ENCODE measurements at places on chromosomes 4 and X.
A peak's percentile ranks its signal among the peaks of the same experiment; 100 is the strongest.

GRCh38 chr4:1469607-1470392 lies 63.6 kb upstream of the NKX1-1 start:
- peak; percentile 3 for DNase-seq

DNA sequence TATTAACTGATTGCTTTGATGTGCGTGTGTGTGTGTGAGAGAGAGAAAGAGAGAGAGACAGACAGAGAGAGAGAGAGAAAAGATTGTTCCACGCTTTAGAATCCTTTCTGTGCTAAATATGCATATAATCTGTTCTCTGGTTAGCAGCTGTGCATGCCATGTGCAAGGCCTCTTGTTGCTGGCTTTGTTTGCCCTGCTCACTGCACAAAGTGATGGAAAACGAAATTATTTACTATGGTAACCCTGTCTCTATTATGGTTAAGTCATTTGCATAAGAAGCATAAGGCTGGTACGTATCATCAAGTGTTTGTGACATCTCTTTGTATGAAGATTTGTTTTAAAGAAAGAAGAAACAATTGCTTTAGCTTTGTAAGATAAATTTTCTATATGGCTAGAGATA lies 190.2 kb upstream of the POF1B start:
- DNase-seq = no peak

- no peak for DNase-seq
Measured at GRCh38 chr4:120105472-120105871, 38.8 kb upstream of the MAD2L1 start.

GRCh38 chr4:69754926-69755580 lies 5.4 kb downstream of the SULT1B1 start:
- DNase-seq = no peak

GRCh38 chr4:38565271-38566199 lies 98.5 kb upstream of the KLF3 start:
- no peak for DNase-seq

GRCh38 chr4:82043809-82044137 lies 330.0 kb downstream of the HNRNPD start:
- no peak for DNase-seq

DNA sequence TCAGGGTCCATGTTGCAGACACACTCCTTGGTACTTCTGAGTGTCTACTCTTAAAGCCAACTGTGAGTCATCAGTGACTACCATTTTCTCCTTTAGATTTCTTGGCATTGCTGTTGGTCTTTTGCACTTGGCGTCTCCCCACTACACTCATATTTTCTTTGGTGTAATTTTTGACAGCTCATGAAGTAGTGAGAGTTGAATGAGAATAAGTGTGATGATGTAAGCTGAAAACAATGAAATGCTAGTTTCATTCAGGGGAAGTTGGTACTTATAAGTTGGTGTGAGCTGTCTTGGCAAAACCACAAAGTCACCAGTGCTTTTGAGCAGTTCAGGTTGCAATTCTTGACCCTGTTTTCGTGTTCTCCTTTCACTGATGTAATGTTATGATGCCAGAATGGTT lies 142.9 kb upstream of the ARX start:
- DNase-seq = no peak

GRCh38 chrX:17732138-17732783 lies 5.0 kb upstream of the SCML1 start:
- DNase-seq = no peak

GRCh38 chrX:122119361-122119760 lies 1064.7 kb upstream of the GRIA3 start:
- no peak for DNase-seq

GRCh38 chr4:88630756-88631155 lies 38.5 kb downstream of the HERC3 start:
- DNase-seq = no peak

DNA sequence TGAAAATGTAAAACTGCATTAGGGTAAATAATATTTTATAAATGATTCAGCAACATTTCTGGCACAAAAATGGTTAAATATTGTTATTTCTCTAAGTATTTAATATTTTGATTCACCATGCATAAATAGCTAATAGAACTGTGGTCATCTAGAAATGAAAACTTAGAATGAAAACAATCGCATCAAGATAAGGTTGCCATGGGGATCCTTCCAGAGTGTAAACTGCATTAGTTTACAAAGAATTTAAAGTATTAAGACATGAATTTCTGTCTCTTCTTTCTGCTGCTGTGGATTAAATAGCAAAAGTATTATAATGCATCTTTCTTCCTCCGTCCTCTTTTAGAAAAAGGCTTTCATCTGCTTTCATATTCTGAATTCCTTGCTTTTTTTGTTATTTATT lies 1064.6 kb upstream of the SLIT2 start:
- DNase-seq = no peak

DNA sequence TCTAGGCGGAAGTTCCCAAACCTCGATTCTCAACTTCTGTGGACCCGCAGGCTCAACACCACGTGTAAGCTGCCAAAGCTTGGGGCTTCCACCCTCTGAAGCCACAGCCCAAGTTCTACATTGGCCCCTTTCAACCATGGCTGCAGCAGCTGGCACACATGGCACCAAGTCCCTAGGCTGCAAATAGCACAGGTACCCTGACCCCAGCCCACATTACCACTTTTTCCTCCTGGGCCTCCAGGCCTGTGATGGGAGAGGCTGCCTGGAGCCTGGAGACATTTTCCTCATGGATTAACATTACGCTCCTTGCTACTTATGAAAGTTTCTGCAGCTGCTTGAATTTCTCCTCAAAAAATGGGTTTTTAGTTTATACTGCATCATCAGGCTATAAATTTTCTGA lies 479.5 kb downstream of the PCDH7 start:
- no peak for DNase-seq

GRCh38 chrX:108070891-108071290 lies 20.5 kb downstream of the PSMD10 start:
- no peak for DNase-seq

GRCh38 chr4:102551958-102552565 lies 50.9 kb downstream of the NFKB1 start:
- no peak for DNase-seq

GRCh38 chr4:94530073-94530472 lies 78.3 kb downstream of the PDLIM5 start:
- no peak for DNase-seq

DNA sequence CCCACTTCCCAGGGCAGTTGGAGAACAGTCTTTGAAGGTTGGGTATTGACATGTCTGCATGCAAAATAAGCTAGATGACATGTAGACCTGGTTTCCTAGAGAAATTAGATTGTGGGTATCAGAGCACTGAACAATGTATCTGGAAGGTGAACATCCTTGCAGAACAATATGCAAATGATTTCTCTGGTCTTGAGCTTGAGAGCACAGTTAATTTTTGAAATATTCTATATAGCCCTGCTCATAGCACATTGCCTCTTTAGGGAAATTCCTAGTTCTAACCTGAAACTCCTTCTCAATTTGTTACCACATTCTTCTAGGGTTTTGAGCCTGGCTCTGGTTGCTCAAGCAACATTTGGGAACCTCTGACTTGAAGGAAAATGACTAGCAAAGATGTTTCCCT lies 41.6 kb upstream of the LAS1L start:
- DNase-seq = no peak

DNA sequence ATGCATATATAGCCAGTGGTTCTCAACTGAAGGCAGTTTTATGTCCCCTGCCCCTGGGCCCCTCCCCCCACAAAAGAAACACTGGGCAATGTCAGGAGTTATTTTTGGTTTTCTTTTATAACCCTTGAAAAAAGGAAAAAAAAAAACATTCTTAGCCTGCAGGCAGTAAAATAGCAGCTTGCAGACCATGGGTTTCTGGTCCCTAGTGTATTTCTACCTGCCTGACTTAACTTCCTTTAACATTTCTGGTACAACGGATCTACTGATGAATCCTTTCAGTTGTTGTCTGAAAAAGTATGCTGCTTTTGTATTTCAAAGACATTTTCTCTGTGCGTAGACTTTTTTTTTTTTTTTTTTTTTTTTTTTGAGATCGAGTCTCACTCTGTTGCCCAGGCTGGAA lies 11.1 kb upstream of the FAM200B start:
- DNase-seq = no peak

DNA sequence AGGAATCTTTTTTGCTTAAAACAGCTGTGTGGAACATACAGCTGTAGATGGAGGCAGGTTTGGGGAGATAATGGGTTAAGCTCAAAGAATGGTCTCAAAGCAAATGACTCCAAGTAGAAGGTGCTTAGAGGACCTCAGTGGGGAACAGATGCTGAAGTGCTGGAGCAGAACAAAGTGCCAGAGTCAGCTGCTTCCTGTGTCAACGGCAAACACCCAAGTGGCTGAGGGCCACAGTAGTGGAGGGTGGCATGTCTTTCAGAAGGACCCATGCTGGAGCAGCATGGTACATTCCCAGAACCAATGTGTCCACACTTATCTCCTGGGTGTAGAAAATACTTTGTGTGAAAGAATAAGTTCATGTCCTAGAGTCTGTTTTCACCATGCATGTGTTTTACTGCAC lies 197.5 kb downstream of the CCNG2 start:
- no peak for DNase-seq

DNA sequence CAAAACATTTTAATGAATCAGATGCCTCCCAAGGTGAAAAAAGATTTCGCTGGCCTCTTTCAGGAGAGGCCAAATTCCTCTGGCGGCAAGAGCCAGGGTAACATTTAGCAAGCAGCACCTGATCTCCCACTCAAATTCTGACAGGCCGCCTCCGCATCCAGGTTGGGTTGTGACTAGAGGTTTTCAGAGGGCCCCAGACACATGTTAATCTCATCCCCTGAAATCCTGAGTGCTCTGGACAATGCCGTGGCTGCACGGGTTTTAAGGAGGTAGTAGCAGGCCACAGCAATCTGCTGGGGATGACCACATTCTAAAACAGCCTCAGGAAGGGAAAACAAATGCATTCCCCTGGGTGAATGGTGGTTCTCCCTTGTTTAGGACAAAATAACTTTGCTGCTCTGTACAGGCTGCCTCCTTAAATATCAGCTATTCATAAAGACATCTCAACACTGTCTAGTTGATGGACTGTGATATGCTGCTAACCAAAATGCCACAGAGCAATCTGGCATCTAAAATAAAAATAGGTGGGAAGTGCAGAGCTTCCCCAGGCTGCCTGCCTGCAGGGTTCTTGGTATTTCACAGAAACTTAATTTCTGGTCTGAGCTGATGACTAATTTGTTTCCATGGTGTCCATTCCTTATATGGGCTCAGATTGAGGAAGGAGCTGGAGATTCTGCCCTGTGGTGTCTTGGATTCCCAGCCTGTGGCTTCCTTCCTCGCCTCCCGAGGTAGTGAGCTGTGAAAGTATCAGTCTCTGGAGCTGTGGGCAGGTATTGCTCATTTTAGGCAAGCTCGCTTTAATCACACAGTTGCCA lies 202.0 kb downstream of the DCLK2 start:
- no peak for DNase-seq

DNA sequence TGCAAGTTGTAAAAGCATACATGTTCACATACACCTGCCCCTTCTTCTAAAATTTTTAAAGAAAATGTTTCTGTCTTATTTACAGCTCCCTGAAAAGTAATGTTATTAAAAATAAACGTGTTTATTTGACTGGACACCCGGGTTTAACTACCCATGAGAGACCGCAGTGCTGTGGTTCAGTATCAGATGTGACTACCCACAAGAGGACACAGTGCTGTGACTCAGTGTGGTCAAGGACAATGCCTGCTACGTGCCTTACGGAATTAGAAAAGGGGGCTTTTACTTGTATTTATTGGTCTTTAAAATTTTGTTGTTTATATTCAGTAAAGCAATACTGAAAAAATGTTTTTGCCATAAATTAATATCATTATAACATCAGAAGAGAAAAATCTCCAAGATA lies 641.4 kb downstream of the TRIML1 start:
- DNase-seq = no peak

- DNase-seq = no peak
Measured at GRCh38 chr4:63049278-63049677, 1360.0 kb downstream of the TECRL start.

DNA sequence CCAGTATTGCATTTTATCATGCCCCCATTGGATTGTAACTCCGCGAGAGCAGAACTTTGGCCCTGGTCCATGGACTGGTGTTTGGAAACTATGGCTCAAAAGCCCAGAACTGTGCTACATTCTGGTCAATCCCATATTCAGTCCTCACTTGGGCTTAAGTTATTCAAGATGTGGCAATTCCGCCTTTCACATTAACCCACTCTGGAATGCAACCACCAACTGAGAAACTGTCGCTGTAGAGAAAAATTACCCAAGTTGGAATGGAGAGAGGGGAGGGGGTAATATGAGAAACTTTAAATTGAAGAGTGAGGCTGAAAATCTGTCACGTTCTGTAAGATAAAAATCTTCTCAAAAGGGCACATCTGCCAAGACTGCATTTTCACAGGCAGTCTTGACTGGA lies 189.6 kb upstream of the NHS start:
- no peak for DNase-seq

DNA sequence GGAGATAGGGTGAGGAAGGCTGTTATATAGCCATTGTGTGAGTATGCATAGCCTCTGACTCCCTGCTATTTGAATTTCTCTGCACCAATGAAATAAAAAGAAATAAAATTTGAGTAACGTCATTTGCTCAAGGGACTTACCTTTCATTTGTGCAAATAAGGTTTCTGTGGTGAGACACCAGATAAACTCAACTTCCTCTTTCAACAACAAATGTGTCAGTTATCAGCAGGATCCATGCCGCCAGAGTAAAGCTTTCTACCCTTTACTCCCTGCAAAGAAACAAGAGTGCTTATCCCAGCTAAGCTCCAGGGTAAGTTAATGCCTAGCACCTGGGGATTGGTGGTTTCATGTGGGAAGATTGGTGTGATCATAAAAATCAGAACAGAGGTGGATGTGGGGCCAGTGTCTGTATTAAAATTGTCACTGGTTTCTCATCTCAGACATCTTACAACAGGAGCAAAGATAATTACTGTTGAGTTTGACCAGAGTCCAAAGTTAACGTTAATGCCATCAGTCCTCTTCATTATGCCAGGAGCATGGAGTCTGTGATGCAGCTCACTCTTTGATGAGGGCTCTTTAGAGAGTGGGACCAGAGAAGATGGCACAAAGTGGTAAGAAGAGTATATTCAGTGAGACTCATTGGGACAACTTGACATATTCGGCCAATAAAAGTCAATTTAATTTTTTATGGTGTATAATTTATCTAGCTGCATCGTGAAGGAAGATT lies at the start of gene P2RY10:
TSS of gene P2RY10 (plus strand) at position 206 of the 727 bp plus-strand sequence. CDS start 15,130 bp downstream, outside the sequence.
- no peak for DNase-seq

- DNase-seq = no peak
Measured at GRCh38 chrX:2933125-2933900, 4.2 kb upstream of the ARSD start.

DNA sequence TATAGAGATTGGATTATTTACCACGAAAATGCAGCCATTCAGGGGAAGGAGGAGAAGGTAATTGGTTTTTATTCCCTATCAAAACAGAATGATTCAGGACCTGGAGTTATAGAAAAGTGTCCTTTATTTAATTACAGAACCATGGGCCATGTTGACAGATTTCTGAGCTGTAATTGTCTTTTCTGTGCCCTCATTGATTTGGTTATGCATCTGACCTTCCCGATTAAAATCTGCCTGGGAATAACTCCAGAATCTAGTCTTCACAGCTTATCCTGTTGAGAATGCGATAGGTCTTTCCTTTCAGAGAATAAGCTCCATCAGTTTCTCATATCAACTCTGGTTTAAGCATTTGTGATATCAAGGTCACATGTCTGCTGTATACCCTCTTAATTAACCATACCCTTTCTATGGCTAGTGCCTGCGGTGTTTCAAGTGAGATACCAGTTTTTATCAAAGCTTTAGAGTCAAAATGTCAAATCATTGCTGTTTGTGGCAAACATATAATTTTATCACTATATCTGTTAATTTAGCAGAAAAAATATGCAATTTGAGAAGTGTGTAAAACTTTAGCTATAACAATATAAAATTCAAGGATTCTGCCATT lies 37.2 kb upstream of the ANK2 start:
- no peak for DNase-seq

- no peak for DNase-seq
Measured at GRCh38 chrX:26409636-26410035, 193.7 kb downstream of the MAGEB5 start.

Data from ovary (tissue), 10 donors.